ENCODE measurements at places on chromosomes 16 and 17. TPM values are rescaled to one million over a fixed set of nuclear protein-coding genes. Genes with fewer than 3 reads are reported as not detected.

The HASPIN gene
- total RNA-seq = 7.9 TPM

The CSF3 gene
- 1.5 TPM for total RNA-seq

The AGRP gene
- total RNA-seq = not detected

The SHBG gene
- 0.18 TPM for total RNA-seq

The SLFN11 gene
- total RNA-seq = 70.8 TPM

Measured in endothelial cell of coronary artery (primary cell).